Non-pigmented ciliary epithelial cell (primary cell): ENCODE measurements at places on chromosomes 5 and 9.
A peak's percentile ranks its signal among the peaks of the same experiment; 100 is the strongest.

DNA sequence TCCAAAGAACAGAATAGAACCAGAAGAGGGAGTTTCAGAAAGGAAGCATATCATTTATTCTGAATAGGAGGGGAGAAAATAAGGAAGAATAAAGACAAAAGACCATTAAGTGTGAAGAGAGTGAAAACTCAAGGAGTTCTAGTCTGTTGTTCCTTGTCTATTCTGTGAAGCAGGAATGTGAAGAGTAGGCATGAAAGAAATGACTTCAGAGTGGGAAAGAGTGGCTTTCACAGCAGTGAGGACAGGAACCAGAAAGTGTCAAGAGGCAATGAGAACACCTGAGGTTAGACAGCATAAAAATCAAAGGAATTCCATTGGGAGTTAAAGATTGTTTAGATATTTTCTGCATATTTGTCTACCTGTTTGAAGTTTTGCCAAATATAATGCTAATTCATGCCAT, 768.8 kb upstream of the GRAMD2B start:
- DNase-seq, result no peak

- no peak for DNase-seq
Observed at GRCh38 chr5:146643776-146644175, 127.8 kb upstream of the GPR151 start.

DNA sequence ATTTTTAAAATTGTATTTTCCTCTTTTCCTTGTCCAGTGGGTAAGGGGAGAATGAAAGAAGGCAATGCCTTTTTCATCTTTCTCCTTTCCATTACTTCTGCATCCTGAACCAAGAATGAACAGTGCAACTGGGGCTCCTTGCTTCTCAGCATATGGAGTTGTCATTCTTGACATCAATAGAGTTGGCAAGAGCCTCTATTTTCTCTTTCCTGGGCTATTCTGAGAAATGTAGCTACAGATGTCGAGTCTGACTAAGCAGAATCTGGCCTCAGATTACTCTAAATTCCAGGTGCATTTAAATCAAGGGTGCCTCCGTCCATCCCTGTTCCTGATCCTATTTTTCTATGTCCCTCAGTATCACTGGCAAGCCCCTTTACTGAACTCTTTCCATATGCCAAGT, 244.8 kb downstream of the GLIS3 start:
- no peak for DNase-seq

- DNase-seq, result no peak
Observed at GRCh38 chr9:88874391-88874790, 116.9 kb upstream of the S1PR3 start.

DNA sequence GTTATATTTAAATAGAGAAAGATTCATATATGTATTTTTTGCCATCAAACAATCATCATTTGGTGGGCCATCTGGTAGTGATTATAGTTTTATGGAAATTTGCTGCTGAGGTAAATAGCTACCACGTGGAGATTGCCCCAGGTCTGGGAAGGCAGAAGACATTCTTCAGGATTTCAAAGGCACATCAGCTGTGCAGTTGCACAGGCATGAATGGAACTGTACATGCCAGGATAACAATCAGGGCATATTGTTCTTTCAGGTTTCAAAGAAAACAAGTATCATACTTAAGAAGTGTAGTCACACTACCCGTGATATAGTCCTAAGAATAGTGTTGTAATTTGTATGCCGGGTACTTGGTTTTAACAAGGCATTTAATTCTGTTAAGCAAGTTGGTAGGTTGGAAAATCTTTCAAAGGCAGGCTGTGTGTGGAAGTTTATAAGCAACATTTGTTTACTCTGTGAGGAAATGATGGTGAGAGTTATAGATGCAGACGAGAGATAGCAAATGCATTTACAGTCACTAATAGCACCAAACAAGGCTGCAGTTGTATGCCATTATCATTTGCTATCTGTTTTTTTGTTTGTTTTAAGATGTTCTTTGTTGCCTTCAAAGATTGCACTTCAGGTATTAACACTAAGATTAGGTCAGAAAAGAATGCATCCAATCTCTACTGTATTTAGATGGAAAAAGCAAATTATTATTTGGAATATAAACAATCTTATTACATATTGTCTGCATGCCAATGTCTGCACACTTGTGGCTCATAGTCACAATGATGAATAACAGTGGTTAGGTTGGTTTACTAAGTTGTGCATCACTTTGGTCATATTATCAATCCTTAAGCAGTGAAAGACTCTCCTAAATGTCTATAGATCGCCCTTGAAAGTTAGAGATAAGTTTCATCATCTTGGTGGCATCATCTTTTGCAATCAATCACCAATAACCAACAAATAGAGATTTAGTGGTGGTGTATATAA, 55.3 kb downstream of the RPS23 start:
- DNase-seq, result peak; percentile 14

DNA sequence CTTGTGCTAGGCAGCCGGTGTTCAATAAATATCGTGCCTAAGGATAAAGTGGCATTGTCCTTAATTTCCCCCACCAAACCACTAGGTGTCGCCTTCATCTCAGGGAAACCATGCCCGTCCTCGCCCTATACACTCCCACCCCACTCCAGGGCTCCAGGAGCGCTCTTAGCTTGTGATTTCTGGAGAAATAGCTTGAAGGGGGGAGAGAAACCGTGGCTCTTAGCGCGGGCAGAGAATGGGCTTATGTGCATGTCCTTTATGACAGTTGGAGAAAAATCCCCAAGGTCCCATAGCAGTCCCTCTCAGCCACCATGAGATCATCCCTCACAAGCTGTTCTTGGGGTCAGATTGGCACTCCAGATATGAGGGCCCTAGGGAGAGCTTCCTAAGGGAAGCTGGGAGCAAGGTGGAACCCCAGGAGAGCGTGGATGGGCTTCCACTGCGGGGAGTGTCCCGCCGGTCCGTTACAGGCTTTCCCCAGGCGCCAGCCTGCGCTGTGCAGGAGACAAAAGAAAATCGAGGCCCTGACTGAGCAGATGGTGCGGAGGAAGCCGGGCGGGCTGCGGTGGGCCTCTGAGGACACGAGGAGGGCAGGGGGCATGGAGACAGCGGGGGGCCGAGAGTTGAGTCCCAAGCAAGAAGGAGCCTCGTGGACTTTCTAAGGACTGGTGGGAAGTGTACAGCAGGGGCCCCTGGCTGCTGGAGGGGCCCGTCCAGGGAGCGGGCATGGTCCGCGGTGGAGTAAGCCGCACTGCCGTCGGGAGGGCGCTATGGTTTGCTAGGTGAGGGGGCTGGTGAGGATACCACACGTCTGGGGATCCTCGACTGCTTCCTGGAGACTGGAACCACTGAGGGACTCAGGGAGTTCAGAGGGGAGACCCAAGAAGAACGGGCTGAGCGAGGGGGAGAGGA, 750 bp upstream of the NPR2 start:
- DNase-seq, result peak; percentile 60

GRCh38 chr5:80668016-80668969, 13.5 kb upstream of the DHFR start:
- DNase-seq, result no peak

DNA sequence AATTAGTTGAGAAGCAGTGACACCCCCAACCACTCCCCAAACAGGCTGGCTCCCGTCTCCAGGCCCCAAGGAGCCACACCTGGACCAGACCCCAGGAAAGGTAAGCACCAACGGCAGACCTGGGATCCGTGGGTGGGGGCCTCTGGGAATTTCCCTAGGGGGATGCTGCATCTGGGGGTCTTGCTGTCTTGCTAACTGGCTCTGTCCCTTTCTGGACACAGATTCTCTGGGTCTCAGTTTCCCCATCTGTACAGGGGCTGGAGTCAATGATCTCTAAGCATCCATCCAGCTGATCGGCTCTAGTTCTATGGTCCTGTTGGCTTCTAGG, 27.9 kb upstream of the IL17B start:
- DNase-seq, result no peak
